ENCODE measurements at places on chromosomes 7 and 10. TPM values are rescaled to one million over a fixed set of nuclear protein-coding genes. Genes with fewer than 3 reads are reported as not detected.

GRCh38 chr7:17184805-17185689, 113.4 kb upstream of the AHR start:
- peak; percentile 41 for DNase-seq
- peak overlapping the region; percentile 76 for H3K4me3 ChIP-seq
- no peaks in the 10 kb centered on the region for H3K36me3 ChIP-seq
- peaks cover 41% of the 10 kb centered on the region for H3K4me1 ChIP-seq
- peak overlapping the region; percentile 87 for H3K27ac ChIP-seq

DNA sequence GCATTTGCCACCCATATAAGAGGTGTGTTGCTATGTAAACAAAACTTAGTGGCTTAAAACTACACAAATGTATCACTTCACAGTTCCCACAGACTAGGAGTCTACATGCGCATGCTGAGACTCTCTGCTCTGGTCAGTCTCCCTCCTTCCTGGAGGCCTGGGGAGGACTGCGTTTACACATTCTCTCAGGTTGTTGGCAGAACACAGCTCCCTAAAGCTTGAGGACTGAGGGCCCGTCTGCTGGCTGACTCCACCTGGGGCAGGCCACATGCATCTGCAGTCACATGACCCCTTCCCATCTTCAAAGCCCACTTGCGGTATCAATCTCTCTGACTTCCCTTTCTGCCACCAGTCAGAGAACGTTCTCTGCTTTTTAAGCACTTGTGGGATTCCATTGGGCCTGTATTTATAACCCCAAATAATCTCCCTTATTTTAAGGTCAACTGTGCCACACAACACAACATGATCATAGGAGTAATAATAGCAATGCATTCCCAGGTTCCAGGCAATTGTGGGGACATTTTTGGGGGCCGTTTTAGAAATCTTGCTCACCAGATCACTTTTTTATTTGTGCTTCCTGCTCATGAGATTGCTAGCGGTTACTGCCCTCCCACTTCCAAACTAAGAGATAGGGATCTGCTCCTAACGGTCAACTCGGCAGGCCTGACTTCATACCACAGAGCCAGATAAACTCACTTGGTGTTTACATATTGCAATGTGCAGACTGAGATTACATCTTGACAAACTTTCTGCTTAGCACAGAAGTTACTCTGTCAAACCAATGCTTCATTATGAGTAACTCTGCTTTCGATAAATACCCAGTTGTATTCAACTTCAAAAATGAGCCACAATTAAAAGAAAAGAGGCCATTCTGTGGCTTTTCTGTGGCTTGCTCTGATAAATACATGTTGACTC, 96.3 kb downstream of the ALOX5 start:
- H3K27ac ChIP-seq = peak overlapping the region; percentile 6
- H3K4me3 ChIP-seq = no peak overlapping the region

DNA sequence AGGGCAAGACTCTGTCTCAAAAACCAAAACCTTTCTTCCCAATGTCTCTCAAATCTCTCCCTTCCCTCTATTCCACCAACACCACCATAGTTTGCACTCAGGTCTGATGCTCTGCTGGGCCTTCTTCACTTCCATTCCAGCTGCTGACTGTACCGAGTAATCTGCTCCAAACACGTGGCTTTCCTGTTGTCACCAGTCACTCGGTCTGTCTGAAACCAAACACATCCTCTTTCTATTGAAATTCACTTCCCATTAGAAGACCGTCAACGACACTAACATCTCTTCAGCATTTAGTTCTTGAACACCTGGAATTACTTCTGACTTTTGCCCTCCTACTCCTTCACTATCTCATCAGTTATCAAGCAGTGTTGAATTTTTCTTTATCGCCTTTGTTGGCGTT, 4.7 kb upstream of the NRF1 start:
- H3K27ac ChIP-seq = peak overlapping the region; percentile 28
- H3K27me3 ChIP-seq = no peaks in the 10 kb centered on the region
- H3K4me3 ChIP-seq = no peak overlapping the region
- DNase-seq = no peak

GRCh38 chr10:86972613-86973380, 4.5 kb downstream of the ADIRF start:
- peaks cover 13% of the 10 kb centered on the region for H3K36me3 ChIP-seq
- H3K27ac ChIP-seq = peak overlapping the region; percentile 100
- peaks cover 44% of the 10 kb centered on the region for H3K4me1 ChIP-seq
- no peak for DNase-seq
- H3K4me3 ChIP-seq = peak overlapping the region; percentile 18

- no peaks in the 10 kb centered on the region for H3K36me3 ChIP-seq
- H3K4me3 ChIP-seq = no peak overlapping the region
- H3K27me3 ChIP-seq = no peaks in the 10 kb centered on the region
- no peak for DNase-seq
- H3K27ac ChIP-seq = no peak overlapping the region
Measured at GRCh38 chr10:35427543-35427942, 91.2 kb downstream of the CCNY start.

- H3K4me1 ChIP-seq = peaks cover 22% of the 10 kb centered on the region
- no peak for DNase-seq
- no peak overlapping the region for H3K4me3 ChIP-seq
- H3K36me3 ChIP-seq = peaks cover 5% of the 10 kb centered on the region
- peaks cover 2% of the 10 kb centered on the region for H3K27me3 ChIP-seq
Measured at GRCh38 chr7:135755351-135755753, 6.7 kb upstream of the FAM180A start.

The CPN1 gene
- total RNA-seq = not detected

The TUBGCP2 gene
- 77.1 TPM for total RNA-seq

The ZNF138 gene
- 2.7 TPM for total RNA-seq
